ENCODE measurements at places on chromosomes 1 and 21.

- no peak for DNase-seq
Observed at GRCh38 chr1:7010534-7011200, 225.4 kb downstream of the CAMTA1 start.

GRCh38 chr21:41536076-41536826 is 28.3 kb upstream of the TMPRSS2 start:
- DNase-seq, result no peak

DNA sequence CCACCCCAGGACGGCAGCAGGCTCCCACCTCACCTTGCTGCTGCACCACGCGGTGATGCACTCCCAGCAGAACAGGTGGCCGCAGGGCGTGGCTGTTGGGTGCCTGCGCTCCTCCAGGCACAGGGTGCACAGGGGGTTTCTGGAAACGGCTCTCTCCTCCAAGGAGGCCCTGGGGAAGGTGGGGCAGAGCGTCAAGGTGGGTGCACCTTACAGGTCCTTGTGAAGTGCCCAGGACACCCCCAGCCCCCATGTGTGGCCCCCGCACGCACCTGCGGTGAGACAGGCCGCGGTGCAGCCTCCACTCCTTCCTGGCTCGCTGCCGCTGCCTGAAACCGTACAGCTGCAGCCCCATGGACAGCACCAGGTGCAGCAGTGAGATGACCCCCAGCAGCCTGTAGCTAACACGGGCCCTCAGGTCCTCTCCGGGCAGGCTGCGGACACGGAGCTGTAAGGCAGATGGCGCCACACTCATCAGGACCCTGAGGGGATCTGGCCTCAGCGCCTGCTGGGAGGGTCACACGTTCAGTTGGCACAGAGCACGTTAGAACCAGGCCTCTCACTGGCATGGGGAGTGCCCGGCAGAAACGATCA is 5.8 kb downstream of the PEX10 start:
- DNase-seq, result no peak

- no peak for DNase-seq
Observed at GRCh38 chr1:182671750-182672486, 12.5 kb downstream of the RGS8 start.

DNA sequence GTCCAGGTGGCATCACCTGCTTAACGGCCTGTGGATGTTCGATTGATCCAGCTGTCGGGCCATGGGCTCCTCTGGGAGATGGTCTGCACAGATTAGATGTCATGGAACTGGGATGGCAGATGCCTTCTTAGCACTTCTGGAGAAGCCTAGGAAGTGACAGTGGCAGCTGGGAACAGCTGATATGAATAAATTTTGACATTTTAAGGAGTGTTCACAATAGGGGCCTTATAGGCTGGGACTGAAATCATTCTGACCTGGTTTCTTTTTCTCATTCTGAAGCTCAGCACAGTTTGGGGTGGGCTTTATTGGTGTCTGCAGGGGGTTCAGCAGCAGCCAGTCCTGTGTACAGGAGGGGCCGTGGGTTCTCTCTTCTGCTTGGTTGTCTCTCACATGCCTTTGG is 175.3 kb downstream of the CACNA1E start:
- no peak for DNase-seq

- no peak for DNase-seq
Observed at GRCh38 chr1:224785040-224785328, 144.5 kb upstream of the DNAH14 start.

GRCh38 chr1:211133393-211133835 is 534 bp downstream of the KCNH1 start:
- DNase-seq, result no peak

DNA sequence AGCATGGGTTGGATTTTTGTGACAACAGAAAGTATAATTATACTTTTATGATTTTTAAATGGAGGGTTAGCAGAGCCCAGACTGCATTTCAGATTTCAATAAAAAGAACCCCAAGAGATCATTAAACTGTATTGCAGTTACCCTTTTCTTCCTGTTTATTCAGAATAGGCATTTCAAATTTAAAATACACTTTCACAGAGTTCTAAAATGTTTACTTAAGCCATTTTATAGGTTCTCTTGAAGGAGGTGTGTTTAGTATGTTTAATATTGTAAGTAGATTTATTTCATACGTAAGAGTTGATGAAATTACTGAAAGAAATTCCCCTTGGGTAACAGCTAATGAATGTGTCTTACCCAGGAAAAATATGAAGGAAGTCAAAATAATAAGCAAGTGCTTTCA is 17.4 kb downstream of the UAP1 start:
- no peak for DNase-seq

DNA sequence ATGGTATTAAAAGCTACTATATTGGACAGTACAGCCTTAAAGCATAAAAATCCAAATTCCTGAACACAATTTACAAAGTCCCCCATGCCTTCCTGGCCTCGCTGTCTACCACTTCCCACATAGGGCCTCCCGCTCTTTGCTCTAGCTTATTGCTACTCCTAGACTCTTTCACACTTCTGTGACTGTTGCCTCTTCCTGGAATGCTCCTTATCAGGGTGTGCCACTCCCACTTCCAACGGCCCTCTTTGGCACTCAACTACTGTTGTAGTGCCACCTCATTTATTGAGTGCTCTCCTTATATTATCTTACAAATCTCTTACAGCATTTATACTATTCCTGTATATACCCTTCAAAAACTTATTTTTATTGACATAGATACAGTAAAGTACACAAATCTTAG is 4.8 kb downstream of the SARS1 start:
- no peak for DNase-seq

- DNase-seq, result no peak
Observed at GRCh38 chr1:230979389-230979716, 459 bp downstream of the ARV1 start.

DNA sequence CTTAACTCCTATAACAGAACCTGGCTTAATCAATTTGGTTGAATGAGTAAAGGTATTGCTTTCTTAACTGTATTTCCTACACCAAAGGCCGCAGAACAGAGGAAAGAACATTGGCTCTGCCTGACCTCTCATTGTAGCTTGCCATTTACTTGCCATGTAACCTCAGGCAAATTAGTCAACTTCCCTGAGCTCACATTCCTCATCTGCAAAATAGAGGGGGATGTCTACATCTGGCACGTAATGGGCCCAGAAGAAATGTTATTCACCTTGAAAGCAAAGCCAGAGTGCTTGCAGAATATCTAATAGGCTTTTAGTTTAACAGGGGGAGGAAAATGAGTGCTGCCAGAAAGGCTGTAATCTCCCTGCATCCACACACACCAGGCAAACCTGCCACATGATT is 44.3 kb downstream of the LAMC2 start:
- no peak for DNase-seq

- no peak for DNase-seq
Observed at GRCh38 chr1:185694081-185694480, 40.1 kb upstream of the HMCN1 start.

DNA sequence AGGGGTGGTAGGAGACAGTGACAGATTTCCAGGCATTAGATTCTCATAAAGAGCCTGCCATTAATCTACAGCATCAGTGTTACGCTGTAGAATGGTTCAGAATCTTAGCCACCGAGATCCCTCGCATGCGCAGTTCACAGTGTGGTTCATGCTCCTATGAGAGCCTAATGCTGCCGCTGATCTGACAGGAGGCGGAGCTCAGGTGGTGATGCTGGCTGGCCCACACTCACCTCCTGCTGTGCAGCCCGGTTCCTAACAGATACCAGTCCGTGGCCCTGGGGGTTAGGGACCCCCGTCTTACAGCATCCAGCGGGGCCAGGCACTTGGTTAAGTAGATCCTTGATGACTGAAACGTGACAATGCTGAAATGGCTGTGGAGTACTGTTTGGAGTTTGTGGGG is 163.6 kb upstream of the C1orf21 start:
- no peak for DNase-seq

- DNase-seq, result no peak
Observed at GRCh38 chr1:226523646-226524406, 24.7 kb upstream of the STUM start.

DNA sequence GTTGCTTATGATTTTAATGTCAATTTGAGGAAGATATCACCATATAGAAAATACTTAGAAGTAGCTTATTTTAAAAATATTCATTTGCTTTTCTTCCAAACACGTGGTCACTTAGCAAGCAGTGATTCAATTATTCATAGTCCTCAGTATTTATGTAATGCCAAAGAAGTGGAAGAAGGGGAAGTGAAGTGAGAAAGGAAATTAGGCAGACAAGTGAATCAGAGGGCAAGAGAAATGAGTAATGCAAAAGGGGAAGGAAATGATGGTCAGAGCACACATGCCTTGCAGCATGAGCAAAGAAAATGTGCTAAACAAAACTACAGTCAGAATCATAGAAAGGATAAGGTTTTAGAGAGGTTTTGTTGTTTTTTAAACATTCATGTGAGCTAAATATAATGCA is 31.8 kb downstream of the SDCCAG8 start:
- DNase-seq, result no peak

All from cerebellar nuclear complex (tissue), 1 donor.